Osteoblast (primary cell): ENCODE measurements at places on chromosomes 11 and 22. TPM values are rescaled to one million over a fixed set of nuclear protein-coding genes. Genes with fewer than 3 reads are reported as not detected.

DNA sequence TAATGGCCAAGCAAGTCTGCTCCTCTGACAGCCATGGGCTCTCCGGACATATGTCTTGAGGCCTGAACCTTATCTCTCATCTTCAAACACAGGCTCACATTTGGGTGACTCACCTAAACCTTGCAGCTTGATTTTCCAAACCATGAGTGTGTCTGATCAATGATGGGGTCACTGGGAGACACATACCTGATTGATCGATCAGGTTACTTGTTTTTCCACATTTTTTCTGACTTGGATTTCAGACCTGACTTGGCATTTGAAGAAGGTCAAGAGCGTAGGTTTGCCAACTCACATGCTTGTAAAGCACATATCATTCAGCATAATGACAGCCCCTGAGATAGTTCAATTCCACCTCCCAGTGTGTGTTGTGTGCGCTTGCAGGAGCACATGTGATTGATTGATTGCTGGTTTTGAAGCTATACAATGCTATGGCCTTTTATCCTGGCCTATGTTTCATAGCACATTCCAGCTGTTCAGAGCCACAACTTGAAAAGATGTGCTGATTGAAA lies 116.7 kb upstream of the KIRREL3 start:
- no peak for DNase-seq

- DNase-seq = no peak
These were observed 28.4 kb downstream of the YAP1 start for GRCh38 chr11:102138670-102139069.

DNA sequence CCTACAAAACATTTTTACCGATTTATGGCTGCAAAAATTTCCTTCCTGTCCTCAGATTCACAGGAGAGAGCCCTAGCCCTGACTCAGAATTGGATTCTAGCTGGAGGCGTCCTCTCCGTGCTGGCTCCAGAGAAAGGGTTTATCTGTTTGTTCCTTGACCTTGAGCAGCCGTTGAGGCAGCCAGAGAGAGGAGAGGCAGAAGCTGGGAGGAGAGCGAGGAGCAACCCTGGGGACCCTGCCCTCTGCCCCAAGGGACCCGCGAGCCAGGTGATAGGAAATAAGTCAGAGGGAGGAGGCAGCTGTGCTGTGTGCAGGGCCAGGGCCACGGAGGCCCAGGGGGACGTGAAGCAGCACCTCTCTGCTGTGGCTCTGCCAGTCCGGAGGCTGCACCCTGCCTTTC lies 75.6 kb downstream of the IGLL1 start:
- no peak for DNase-seq

GRCh38 chr22:29765905-29766631 lies 739 bp downstream of the ZMAT5 start:
- peak; percentile 45 for DNase-seq

NCF4 gene
- under 0.01 and 0.36 TPM in 2 replicates for total RNA-seq

MIOX gene
- total RNA-seq = under 0.01 TPM in 1 of 2 replicates, not detected in the other

RAC2 gene
- 13.6 and 14.5 TPM in 2 replicates for total RNA-seq
